Activated CD4-positive, alpha-beta T cell treated with anti-CD3 and anti-CD28 coated beads, Interleukin-2, amount 10 ng/mL, durations not matched to agents 24 days and 14 days (primary cell): ENCODE measurements at places on chromosomes 7 and 10. TPM values are rescaled to one million over a fixed set of nuclear protein-coding genes. Genes with fewer than 3 reads are reported as not detected.

GRCh38 chr7:82444220-82444909 lies 788 bp upstream of the CACNA2D1 start:
- H3K4me3 ChIP-seq = peak overlapping the region; percentile 31
- peaks cover 45% of the 10 kb centered on the region for H3K27me3 ChIP-seq
- no peak overlapping the region for H3K27ac ChIP-seq
- no peaks in the 10 kb centered on the region for H3K4me1 ChIP-seq

DNA sequence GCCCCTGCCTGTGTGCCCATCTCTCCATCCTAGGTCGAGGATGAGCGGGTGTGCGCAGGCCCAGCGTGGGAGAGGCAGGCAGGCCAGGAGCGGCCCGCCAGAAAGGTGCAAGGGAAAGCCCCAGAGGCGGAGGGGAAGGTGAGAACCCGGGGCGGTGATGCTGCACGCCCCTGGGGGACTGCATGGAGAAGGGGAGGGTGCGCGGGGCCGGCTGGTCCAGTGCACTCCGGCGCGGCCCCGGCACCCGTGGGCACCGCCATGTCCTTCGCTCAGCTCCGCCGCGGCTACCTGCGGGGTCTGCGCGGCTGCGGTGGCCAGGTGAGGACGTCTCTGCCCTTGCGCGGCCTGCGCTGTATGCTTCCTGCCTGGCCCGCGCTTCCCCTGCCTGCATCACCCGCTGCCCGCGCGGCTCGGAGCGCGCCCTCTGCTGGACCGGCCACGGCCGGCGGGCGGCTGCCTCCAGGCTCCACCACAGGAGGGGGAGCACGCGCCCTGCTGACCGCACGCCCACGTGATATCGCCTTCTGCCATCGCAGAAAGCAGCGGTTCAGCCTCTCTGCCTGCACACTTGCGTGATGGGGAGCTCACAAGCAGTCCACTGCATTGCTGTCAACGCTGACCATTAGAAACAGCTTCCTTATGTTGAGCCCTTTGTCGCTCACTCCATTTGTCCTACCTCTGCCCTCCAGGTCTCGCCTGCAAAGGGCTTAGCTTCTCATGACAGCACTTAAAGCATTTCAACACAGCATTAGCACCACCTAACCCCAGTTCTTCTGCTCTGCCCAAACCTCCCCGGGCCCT lies 73.9 kb downstream of the CXCL12 start:
- DNase-seq = peak; percentile 91
- H3K4me3 ChIP-seq = peak overlapping the region; percentile 16
- H3K4me1 ChIP-seq = peaks cover 4% of the 10 kb centered on the region
- H3K36me3 ChIP-seq = no peaks in the 10 kb centered on the region

The BUD23 gene
- total RNA-seq = 133 TPM in 2 replicates

GRCh38 chr7:105677817-105678573 lies 96.7 kb upstream of the EFCAB10 start:
- H3K4me3 ChIP-seq = peak overlapping the region; percentile 90
- peak overlapping the region; percentile 93 for H3K27ac ChIP-seq
- peaks cover 58% of the 10 kb centered on the region for H3K4me1 ChIP-seq
- H3K36me3 ChIP-seq = peaks cover 7% of the 10 kb centered on the region
- no peaks in the 10 kb centered on the region for H3K27me3 ChIP-seq

The ARHGAP22 gene
- not detected in 2 replicates for total RNA-seq

- no peaks in the 10 kb centered on the region for H3K27me3 ChIP-seq
- DNase-seq = no peak
- peaks cover 11% of the 10 kb centered on the region for H3K36me3 ChIP-seq
- H3K4me1 ChIP-seq = peaks cover 75% of the 10 kb centered on the region
- H3K27ac ChIP-seq = peak overlapping the region; percentile 71
These were observed 10.3 kb upstream of the INSIG1 start for GRCh38 chr7:155287284-155287935.

DNA sequence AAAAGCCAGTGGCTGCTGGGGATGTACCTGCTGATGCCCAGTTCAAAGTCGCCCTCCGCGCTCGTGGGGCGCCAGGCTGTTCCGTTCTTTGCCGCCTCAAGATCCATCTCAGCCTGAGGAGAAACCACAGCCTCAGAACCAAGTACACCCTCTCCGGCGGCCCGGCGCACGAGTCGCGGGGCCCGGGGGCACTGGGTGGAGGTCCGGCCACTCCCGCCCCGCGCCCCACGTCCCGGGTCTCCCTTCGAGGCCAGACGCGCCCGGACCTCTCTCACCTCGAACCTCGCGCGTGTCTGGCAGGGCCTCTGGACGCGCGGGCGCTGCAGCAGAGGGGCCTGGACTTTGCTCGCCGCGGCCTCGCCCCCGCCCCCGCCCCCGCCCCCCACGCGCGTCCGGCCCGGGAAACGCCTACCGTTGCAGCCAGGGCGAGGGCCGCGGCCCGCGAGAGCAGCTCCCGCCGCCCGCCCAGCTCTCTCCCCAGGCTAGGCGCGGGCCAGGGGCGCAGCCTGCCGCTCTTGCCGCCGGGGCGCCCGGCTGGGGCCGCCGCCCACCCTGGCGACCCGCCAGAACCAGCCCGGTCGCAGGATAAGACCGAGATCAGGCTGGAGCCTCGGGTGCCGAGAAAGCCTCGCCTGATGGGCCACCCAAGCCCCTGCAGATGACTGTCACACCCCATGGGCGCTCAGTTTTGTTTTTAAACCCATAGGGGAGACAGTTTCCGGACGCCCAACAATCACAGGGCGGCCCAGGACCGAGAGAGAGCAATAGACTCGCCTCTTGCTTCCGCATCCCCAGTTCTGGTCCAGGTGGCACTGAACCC lies at the start of gene ABCB4:
Gene ABCB4, minus strand, starts transcription at position 322 of the 820 bp plus-strand sequence. Its CDS starts 215 bp downstream, at position 107.
- no peaks in the 10 kb centered on the region for H3K36me3 ChIP-seq
- no peak for DNase-seq
- H3K27ac ChIP-seq = no peak within 1 kb of the TSS

DNA sequence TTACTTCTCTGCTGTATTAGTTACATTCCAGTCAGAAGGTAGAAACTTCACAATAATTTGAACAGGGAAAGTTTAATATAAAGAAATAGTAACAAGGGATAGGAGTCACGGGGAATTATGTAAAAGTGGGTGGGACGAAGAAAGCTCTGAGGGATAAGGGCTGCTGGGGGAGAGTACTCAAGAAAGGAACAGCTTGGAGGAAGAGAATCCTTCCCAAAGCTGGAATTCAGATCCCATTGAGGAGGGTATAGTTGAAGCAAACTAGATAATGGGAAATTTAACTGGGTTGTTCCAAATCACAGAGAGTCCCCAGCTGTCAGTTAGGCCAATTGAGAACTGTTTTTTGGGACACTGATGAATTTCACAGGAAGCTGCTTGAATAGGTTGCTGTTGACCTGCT lies 53.2 kb upstream of the MACC1 start:
- H3K4me3 ChIP-seq = no peak overlapping the region
- H3K27ac ChIP-seq = no peak overlapping the region
- H3K4me1 ChIP-seq = no peaks in the 10 kb centered on the region
- DNase-seq = no peak
- H3K27me3 ChIP-seq = no peaks in the 10 kb centered on the region
- no peaks in the 10 kb centered on the region for H3K36me3 ChIP-seq

The WNT8B gene
- total RNA-seq = 0.16 and 0.43 TPM in 2 replicates

DNA sequence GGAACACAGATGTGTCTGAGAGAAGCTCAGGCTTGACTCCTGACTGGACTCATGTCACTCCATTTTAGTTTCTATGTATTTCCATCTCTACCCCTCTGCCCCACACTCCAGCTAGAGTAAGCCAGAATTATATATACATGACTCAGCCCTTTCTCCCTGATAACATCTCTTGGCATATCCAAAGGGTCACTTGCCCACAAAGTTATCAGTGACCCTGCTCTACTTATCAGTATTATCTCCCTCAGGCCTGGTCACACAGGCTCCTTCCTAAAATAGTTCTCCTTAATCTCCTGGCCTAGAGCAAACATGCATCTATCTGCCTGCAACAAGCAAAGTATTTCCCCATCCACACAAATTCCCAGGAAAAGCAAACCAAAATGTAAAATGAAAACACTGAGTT lies 598.3 kb downstream of the SUGCT start:
- no peak for DNase-seq
- H3K4me3 ChIP-seq = no peak overlapping the region
- no peaks in the 10 kb centered on the region for H3K27me3 ChIP-seq

The C10orf105 gene
- 0.26 and 0.33 TPM in 2 replicates for total RNA-seq

DNA sequence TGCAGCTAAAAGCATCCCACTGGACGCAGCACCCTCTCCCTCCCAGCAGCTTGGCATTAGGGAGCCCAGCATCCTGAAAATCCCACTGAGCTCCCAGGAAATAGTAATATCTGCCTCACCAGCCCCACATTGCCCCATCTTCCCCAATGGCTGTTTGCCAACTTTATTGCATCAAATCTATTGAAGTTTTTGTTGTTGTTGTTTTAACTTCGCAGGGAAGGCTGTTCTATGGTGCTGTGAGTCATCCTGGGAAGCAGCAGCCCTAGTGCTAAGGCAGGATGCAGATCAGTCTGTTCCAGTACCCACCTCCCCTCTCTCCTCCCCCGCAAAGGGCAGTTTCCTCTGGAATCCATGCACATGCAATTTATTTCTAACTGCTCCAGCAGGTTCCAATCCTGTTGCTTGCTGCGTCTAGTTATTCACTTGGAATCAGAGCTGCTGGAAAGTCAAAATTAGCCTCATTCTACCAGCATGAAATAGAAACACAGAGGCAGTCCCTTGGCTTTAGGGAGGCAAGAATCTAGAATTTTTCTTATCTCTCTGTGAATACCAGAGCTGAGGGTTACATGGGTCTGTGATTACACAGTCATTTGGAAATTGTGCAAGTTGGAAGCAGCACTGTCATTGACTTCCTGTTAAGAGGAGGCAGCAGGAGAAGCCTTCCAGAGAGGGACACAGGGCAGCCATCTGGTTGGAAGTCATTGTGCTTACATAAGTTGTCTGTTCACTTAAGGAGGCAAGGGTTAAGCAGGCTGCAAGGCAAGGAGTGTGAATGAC lies 115.9 kb upstream of the CACUL1 start:
- H3K4me1 ChIP-seq = no peaks in the 10 kb centered on the region
- H3K27me3 ChIP-seq = peaks cover 16% of the 10 kb centered on the region
- no peak overlapping the region for H3K27ac ChIP-seq
- DNase-seq = no peak
- H3K4me3 ChIP-seq = no peak overlapping the region
- H3K36me3 ChIP-seq = no peaks in the 10 kb centered on the region

The DNAJC1 gene
- total RNA-seq = 22.1 and 22.4 TPM in 2 replicates

DNA sequence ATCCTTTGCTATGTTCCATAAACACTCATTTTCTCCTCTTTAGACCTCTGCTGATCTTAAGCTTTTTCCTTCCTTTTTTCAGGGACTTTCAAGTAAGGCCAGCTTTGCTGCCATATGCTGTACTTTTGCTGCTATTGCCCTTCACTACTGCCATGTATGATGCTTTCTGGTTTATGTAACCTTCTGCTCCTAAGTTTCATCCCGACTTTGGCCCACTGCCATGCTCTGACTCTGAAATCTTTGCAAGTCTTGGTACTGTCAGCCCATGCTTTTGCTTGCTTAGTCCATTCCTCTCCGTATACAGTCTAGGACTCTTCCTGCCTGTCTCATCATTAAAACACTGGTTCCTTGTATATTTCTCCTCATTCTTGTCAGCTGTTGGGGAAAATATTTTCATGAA lies 152.4 kb downstream of the RNF133 start:
- H3K4me3 ChIP-seq = no peak overlapping the region
- no peaks in the 10 kb centered on the region for H3K27me3 ChIP-seq
- no peak overlapping the region for H3K27ac ChIP-seq
- no peaks in the 10 kb centered on the region for H3K4me1 ChIP-seq
- no peaks in the 10 kb centered on the region for H3K36me3 ChIP-seq

GRCh38 chr7:66921918-66922486 lies 977 bp downstream of the TMEM248 start:
- peak overlapping the region; percentile 97 for H3K4me3 ChIP-seq
- peak; percentile 81 for DNase-seq
- peaks cover 24% of the 10 kb centered on the region for H3K36me3 ChIP-seq
- no peaks in the 10 kb centered on the region for H3K27me3 ChIP-seq

The SLC26A5 gene
- total RNA-seq = not detected in 2 replicates

The ABCC2 gene
- total RNA-seq = 0.73 and 1.3 TPM in 2 replicates
